Skeletal muscle cell (primary cell): ENCODE measurements at places on chromosomes 2 and 18.

DNA sequence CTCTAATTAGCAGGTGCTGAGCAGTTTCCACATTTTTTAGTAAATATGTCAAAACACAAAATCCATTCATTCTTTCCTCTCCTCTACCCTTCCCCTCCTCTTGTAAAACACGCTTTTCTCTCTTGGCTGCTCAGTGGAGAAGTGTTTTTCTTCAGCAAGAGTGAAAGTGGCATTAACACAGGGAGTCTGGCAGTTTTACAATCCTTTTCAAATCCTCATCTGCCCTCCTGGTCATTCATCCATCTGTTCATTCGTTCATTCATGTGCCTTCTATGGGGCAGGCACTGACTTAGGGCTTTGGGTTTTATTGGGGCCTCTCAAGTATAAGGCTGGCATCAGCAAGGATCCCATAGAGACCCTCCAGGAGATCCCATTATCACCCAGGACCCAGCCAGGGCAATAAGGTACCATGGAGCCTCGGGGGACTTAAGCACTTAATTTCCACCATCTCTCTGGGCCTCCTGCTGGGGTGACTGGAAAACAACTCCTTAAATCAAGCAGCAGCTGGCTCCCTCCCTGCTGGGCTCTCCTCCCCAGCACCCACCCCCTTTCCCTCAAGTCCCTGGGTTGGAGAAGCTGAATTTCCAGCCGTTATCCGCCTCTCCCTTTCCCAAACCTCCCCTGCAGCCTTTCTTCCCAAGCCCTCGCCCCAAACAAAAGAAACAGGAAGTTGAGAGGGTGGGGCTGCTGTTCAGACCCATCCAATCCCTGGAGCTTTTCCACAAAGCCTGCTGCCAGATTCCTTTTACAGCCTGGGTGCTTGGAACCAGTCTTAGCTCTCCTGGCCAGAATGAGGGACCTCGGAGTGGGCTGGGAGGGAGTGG is 32.6 kb downstream of the MARCHF4 start:
- no peak for DNase-seq

- DNase-seq: no peak
Observed at GRCh38 chr2:102632380-102633175, 13.2 kb downstream of the SLC9A2 start.

- DNase-seq: no peak
Observed at GRCh38 chr2:215791481-215791937, 221.8 kb downstream of the MREG start.

- DNase-seq: no peak
Observed at GRCh38 chr18:50790241-50790640, 29.6 kb downstream of the MRO start.

- no peak for DNase-seq
Observed at GRCh38 chr2:161703863-161704262, 79.6 kb downstream of the SLC4A10 start.

DNA sequence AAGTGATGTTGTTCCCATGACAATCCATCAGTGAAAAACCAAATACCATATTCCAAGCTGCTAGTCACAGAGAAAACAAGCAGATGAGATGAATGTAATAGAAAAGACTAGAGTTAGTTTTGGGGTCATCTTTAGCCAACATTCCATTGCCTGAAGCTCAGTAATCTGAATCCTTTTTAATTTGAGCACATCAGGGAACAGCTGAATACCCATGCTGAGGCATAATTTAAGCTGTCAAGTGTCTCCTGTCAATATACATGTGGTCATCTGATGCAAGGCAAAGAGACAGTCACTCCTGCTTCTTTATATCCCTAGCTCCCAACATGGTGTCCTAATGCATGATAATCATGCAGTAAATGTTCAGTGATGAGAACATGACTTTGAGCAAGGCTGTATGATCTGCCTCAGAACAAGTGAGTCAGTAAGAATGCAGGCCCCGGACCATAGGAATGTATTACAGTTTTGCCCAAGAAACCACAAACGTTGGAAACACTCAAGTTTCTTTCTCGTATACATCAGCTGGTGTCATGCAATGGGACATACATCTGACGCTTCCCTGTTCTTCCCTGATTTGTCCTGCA is 48.0 kb downstream of the CDK15 start:
- peak; percentile 97 for DNase-seq

- no peak for DNase-seq
Observed at GRCh38 chr2:107462181-107462580, 364.5 kb upstream of the RGPD4 start.

DNA sequence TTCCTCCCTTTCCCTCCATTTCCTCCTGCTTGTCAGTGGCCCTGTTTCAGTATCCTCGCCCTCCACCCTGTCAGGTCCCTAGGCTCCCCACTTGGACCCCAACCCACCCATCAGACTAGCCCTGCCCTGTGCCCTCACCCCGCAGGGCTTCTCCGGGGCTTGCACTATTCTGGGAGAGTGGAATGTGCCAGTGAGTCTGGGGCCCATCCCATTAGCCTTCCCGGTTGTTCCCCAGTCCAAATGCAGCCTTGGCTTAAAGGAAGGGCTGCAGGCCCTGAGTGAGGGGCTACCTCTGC is 45.5 kb downstream of the MYO7B start:
- DNase-seq: no peak

GRCh38 chr2:7060631-7061449 is 143.6 kb downstream of the RNF144A start:
- no peak for DNase-seq

GRCh38 chr2:229855116-229855515 is 66.7 kb downstream of the TRIP12 start:
- no peak for DNase-seq

DNA sequence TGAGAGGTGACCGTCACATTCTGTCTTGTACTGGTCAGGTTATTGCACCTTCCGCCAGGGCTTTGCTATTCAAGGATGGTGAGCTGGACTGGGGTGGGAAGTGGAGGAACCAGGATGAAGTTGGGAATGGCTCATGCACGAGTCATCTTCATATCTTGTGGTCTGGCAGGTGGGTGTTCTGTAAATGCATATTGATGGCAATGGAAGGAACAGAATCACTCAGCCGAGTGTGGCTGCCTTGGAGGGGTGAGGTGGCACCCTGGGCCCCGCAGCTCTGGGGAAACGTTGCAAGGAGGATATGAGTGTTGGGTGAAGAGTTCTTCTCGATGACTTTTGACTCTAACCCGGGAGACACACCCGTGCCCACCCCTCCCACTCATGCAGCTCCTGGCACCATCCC is 1.2 kb downstream of the NEU2 start:
- DNase-seq: no peak

- DNase-seq: no peak
Observed at GRCh38 chr2:38533757-38534545, 68.8 kb downstream of the HNRNPLL start.

DNA sequence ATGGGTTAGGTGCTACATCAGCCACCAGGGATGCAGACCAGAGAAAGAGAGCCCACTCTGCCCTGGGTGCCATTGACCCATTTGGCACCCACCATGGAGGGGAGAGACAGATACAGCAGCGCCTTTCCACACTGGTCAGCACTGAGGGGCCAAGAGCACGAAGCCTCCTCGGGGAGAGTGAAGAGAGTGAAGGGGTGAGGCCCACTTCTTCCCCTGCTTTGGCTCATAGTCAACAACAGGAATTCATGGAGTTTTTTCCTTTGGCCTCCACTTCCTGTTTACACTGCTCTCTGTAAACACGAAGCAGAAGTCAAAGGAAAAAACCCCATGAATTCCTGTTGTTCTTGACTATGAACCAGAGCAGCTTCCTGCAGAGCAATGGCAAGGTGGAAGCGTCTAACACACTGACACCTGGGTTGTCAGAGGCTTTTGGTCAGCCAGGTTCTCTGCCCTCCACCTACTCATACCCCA is 80.0 kb downstream of the CCDC93 start:
- no peak for DNase-seq

DNA sequence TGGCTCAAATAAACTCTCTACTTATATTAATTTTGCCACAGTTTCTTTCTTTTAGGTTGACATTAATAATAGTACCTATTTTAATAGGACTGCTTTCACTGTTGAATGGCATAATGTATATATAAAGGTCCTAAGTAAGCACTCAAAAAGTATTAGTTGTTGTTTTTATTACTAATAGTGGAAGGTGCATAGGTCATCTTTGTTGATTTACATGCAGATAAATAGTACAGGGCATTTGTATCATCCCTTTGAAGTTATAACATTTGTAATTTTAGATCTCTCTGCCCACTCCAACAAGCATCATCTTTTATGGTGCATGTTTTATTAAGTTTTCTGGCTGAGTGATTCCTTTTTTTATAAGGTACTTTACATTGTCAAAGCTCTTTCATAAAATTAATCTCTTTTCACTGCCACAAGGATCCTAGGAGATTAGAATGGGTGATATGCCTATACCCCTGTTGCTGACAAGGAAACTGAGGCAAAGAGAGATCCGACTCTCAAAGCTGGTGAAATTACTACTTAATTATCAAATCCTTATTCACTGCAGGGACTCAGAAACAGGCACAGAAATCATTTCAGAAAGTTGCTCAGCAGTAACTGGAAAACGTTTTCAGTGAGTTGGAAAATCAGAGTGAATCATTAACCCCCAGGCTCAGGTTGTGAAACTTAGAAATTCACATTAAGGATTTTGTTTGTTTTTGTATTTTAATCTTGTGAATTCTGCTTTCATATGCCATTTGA is 299.6 kb downstream of the AGPS start:
- DNase-seq: no peak

DNA sequence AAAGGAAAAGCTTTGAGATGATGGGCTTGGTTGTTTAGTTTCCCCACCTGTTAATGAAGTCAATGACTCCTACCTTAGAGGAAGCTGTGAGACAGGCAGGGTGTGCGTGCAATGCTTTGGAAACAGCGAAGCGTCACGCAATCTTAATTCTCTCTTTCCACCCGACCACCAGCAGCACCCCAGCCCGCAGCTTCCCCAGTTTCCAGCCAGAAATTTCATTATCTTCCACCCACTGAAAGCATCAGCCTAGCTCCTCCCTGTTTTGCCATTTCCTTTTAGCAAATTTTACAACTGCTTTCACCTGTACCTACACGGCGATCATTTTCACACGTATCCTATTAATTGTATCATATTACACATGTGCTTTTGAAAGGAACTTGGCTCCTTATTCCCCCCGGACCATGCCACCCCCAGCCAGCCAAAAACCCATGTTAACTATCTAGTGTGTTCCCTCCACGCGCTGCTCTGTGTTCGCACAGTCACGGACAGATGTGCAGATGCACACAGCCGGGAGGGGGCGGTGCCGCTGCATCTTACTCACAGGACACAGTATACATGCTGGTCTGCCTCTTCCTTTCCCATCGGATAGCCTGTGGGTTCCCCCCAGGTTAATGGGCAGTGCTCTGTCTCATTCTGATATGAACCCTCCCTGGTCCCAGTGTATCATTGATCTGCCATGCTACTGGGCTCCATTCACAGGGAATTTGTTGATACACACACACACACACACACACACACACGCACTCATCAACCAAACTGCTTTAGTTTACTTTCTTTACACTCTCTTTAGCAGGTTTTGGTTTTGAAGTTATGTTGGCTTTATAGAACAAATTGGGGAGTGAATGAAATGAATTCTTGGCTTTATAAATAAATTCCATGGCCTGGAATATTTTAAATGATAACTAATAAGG is 22.4 kb downstream of the CYP27C1 start:
- DNase-seq: no peak

- DNase-seq: no peak
Observed at GRCh38 chr2:150983314-150983897, 278.3 kb downstream of the RBM43 start.

- DNase-seq: no peak
Observed at GRCh38 chr2:8263901-8264300, 418.0 kb upstream of the ID2 start.

DNA sequence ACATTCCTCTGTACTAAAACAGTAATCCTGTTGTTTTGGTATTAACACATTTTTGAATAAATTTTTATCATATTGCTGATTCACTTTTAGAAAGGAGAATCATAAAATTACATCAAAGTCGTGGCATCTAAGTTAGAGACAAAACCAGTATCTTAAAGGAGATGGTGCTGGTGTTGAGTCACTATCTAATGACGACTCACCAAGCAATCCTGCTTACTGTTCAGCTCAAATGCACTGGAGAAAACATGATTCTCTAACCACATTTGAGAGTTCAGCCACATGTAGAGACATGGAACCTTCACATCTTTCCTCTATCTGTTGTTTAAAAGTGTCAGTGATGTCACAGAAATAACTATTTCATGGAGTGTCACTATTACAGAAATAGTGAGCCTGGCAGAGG is 473.8 kb downstream of the TGIF1 start:
- DNase-seq: peak; percentile 52

DNA sequence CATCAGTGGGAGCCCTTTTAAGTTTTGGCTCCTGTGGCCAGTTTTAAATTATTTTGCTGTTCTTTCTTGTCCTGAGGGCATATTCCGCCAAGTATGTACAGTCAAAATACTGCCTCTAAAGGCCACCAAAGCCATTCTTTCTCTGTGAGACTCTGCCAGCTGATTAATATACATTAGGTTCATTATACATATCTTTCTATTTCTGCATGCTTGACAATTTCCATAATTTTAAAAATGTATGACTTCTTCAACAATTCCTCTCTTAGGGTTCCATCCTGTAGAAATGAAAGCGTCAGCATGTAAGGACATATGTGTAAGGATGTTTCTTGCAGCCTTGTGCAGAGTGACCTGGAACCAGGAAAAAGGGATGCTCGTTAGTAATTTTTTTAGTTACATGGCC is 291.9 kb downstream of the PHLPP1 start:
- no peak for DNase-seq

- DNase-seq: no peak
Observed at GRCh38 chr18:621291-622043, 24.7 kb downstream of the CLUL1 start.

DNA sequence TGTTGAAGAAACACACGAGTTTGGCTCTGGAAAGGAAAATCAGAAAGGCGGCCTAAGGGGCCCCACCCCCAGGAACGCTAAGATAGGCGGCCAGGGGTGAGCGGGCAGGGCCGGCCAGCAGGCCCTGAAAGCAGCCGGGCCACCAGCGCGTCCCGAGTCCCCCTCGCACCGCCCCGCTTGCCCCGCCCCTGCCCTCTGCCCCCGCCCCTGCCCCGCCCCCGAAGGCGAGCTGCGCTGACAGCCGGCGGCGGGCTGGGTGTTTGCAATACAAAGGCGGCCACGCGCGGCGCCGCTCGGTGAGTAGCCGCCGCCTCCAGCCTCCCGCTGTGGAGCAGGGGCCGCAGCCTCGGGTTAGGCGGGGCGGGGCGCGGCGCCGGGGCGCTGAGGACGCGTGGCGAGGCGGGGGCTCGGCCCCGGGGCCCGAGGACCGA is at the start of gene LPIN1:
TSS of gene LPIN1 (plus strand) at position 257 of the 431 bp plus-strand sequence. CDS start 18,910 bp downstream, outside the sequence.
- DNase-seq: peak; percentile 59

GRCh38 chr18:40613721-40614120 is 1341.3 kb upstream of the PIK3C3 start:
- DNase-seq: no peak
